Adipocyte (in vitro differentiated cells): ENCODE measurements at places on chromosomes 12 and 14.

GRCh38 chr12:40444174-40444573 is 219.4 kb downstream of the LRRK2 start:
- DNase-seq: no peak

- peak; percentile 94 for DNase-seq
Observed at GRCh38 chr14:72699852-72700257, 194.0 kb downstream of the DPF3 start.

DNA sequence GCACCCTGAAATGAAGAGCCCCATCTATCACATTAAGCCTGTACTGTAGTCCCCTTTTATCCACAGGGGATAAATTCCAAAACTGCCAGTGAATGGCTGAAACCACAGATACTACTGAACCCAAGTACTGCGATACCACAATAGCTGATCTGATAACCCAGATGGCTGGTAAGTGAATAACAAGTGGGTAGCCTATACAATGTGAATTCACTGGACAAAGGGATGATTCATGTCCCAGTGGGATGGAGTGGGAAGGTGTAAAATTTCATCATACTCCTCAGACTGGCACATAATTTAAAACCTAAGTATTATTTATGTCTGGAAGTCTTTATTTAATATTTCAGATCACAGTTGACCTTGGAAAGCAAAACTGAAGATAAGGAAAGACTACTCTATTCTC is 201.3 kb downstream of the GPHN start:
- peak; percentile 36 for DNase-seq

DNA sequence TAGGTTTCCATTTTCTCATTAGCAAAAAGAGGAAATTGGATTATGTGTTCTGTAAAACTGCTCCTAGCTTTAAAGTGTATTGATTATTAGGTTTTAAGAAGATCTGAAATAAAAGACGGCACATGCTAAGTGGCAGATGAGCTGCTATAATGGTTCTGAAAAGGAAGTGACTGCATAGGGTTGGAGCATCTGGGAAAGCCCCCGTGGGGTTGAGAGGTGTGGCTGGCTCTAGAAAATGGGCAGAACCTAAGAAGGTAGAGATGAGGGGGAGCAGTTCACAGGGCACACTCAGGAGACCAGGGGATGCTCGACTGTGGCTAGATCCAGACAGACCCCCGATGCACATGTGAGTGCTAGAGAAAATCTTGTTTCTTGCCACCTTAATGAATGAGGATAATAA is 1.9 kb downstream of the IFNG-AS1 start:
- no peak for DNase-seq

GRCh38 chr12:13046964-13047363 is 2.8 kb downstream of the FAM234B start:
- no peak for DNase-seq

DNA sequence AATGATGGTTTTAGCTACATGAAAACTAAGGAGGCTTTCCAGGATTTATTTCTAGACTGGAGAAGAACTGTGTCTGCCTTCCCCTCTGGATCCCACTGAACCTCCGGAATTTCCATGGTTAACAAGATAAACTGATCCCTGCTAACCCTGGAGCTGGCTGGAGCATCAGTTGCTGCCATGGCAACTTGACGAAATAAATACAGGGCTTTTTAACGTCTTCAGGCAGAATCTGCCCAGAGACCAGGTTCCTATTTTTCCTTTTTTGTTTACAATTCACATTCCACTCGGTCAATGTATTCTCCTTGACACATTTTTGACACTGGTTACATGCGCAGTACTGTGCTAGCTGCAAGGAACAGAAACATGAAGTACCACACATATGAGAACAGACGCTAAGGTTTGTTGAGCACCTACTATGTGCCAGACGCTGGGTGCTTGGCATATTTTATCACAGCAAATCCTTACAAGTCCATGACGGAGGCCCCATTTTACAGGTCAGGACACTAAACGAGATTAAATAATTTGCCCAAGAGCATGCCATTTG is 1.7 kb downstream of the C14orf132 start:
- peak; percentile 49 for DNase-seq

GRCh38 chr14:68951800-68952530 is 27.1 kb downstream of the ACTN1 start:
- DNase-seq: no peak

DNA sequence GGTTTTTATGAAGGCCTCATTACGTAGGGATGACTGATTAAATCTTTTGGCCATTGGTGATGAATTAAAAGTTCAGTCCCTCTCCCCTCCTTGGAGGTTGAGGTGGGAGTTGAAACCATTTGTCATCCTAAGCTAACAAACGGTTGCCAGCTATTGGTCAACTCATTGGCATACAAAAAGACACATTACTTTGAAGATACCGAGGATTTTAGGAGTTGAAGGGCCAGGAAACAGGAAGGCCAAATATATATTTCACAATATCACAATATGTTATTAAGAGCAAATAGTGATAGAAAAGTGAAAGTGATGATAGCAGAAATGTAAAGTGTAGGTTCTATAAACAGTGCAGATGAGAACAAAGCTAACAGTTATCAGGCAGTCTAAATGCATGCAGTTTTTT is 24.4 kb downstream of the RCOR1 start:
- DNase-seq: no peak

DNA sequence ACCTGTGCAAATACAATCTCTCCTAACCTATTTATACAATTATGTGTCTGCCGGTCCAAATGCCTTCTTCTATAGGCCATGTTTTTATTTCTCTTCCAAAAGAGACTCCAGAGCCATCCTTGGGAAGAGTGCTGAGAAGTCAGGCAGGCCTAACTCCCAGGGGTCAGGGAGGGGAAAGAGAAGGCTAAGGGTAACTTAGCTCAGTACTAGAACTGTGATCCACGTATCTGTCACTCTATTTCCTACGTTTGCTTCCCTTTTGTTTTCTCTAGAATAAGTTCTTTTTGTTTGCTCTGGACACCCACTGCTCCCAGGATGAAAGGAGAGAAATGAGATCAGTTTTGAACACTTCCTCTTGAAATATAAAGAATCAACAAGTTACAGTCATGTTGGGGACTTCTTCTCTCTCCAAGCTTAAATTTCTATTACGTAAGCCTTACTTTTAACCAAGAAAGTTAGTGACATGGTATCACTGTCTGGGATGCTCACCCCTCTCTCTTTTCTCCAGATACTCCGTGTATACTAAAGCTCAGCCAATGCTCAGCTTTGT is 79.2 kb downstream of the DAD1 start:
- DNase-seq: no peak

DNA sequence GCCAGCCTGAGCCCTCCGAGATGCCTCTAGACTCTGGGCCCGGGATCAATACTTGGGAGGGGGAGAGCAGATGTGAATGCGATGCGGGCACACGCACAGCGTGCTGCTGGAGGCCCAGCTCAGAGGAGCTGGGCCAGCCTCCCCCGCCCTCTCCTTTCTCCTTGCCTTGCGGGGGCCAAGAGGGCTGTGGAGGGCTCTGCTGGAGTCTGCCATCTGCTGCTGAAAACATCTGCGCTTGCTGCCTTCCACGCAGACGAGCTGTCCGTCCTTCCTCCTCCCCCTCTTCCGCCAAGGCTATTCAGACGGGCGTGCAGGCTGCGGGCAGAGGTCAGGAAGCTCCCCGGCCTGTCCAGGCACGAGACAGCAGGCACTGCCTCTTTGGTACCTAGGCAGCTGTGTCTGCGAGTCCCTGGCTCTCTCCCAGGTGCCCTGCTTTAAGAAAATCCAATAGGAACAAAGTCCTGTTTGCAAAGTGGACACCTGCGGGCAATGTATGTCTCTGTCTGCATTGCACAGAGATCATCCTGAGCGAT is 75.2 kb downstream of the SPRING1 start:
- no peak for DNase-seq

DNA sequence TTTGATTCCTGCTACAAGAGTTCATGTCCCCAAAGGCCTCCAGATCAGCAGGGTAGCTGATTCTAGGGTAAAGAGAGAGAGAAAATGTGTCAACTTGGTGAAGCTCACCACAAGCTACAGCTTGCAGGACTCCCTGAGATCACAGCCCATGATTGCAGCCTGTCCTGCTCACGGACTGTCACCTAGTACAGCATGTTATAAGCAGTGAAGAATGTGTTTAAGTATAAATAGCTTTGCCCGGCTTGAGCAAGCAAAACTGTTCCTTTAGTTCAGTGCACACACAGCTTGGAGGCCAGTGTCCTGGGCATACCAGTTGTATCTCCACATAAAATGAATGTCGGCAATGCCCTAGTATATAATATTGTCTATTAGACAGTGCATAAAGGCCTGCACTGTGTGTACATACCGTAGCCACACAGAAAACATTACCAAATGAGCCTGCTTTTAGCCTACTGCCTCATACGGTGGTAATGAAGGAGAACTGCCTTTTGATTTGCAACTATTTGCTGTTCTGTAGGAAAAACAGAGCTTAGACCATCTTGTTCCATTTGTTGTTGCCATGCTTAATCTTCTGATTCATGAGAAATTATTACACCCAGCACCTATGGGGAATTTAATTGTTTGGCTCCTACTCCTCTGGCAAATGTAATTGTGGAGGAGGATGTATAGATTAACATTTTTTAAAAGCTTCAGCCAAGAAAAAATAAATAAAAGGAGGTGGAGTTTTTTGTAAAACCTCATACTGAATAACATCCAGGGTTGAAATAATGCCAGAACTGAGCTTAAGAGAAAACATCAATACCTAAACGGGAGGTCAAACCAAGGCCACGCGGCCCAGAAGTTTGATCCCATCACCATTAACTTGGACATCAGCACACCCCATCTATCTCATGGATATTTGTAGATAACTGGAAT is 108.1 kb upstream of the G2E3 start:
- peak; percentile 19 for DNase-seq
